Lower lobe of right lung (tissue), 2 donors: ENCODE measurements at places on chromosomes 1 and 21.

DNA sequence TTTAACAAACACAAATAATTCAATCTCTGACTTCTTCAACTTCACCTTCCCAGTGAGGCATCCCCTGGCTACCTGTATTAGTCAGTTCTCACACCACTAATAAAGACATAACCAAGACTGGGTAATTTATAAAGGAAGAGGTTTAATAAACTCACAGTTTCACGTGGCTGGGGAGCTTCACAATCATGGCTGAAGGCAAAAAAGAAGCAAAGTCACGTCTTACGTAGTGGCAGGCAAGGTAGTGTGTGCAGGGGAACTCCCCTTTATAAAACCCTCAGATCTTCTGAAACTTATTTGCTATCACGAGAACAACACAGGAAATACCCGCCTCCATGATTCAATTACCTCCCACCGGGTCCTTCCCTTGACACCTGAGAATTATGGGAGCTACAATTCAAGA lies 478.5 kb downstream of the ADGRL2 start:
- no peak overlapping the region for H3K27ac ChIP-seq
- DNase-seq, result no peak
- H3K4me1 ChIP-seq, result no peaks in the 10 kb centered on the region
- no peaks in the 10 kb centered on the region for H3K36me3 ChIP-seq
- H3K27me3 ChIP-seq, result no peaks in the 10 kb centered on the region

- peaks cover 11% of the 10 kb centered on the region for H3K4me1 ChIP-seq
- H3K27me3 ChIP-seq, result no peaks in the 10 kb centered on the region
- no peak overlapping the region for H3K4me3 ChIP-seq
- peak; percentile 86 for DNase-seq
These were observed 22.1 kb upstream of the EFNA1 start for GRCh38 chr1:155105604-155106011.

GRCh38 chr1:204660509-204660908 lies 25.0 kb downstream of the LRRN2 start:
- peaks cover 5% of the 10 kb centered on the region for H3K27me3 ChIP-seq
- H3K27ac ChIP-seq, result no peak overlapping the region
- H3K4me1 ChIP-seq, result no peaks in the 10 kb centered on the region
- no peaks in the 10 kb centered on the region for H3K36me3 ChIP-seq
- H3K4me3 ChIP-seq, result no peak overlapping the region
- no peak for DNase-seq

- H3K4me1 ChIP-seq, result no peaks in the 10 kb centered on the region
- DNase-seq, result no peak
- no peaks in the 10 kb centered on the region for H3K36me3 ChIP-seq
- H3K4me3 ChIP-seq, result no peak overlapping the region
- H3K27me3 ChIP-seq, result peaks cover 12% of the 10 kb centered on the region
These were observed 28.8 kb upstream of the CDCA8 start for GRCh38 chr1:37663426-37664000.

DNA sequence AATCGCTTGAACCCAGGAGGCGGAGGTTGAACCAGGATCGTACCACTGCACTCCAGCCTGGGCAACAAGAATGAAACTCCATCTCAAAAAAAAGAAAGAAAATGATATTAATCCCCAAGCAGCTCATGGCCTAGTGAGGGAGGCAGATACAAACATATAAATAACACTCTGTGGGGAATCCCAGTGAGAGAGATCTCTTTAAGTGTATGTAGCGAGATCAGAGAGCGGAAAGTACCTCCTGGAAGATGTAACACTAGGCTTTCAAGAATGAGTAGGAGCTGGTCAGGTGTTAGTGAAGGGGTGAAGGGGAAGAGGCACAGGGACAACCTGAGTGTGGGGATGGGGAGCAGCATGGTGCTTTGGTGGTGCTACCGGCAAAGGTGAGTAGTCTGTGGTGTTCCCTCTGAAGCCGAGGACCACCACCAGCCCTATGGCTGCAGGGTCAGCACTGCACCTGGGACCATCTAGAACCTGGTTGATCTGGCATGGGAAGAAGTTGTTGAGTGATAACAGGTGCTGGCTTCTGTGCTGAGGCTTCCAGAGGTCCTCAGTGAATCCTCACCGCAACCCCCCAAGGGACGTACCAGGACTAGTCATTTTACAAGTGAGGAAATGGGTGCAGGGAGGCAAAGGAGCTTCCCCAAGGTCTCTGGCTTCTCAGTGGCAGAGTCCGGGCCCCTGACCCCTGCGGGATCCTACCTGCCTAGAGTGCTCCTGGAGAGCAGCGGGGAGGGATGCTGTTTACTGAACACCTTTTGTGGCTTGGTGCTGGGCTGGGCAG lies 367.6 kb upstream of the VAMP3 start:
- no peak overlapping the region for H3K4me3 ChIP-seq
- no peaks in the 10 kb centered on the region for H3K27me3 ChIP-seq
- no peak for DNase-seq
- no peaks in the 10 kb centered on the region for H3K4me1 ChIP-seq

DNA sequence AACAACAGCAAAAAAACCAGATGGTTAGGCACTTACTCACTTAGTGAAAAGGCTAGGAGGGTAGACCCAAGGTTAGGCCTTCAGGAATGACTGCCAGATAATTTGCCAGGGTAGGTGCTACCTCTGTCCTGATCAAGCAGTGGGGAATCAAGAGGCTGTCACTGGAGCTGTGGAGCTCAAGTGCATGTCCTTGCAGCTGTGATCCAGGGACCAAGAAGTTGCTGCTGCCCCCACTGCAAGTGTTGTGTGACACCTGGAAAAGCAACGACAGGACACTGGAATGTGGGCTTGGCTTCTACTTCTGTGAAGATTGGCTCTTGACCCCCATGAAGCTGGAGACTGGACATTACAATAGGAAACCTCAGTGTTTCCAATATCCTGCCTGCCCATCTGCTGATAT lies 72.1 kb downstream of the PEX14 start:
- H3K27me3 ChIP-seq, result no peaks in the 10 kb centered on the region
- H3K4me1 ChIP-seq, result no peaks in the 10 kb centered on the region
- no peak overlapping the region for H3K27ac ChIP-seq
- H3K4me3 ChIP-seq, result no peak overlapping the region
- no peak for DNase-seq
